Type B pancreatic cell (in vitro differentiated cells): ENCODE measurements at places on chromosomes 3 and 15. TPM values are rescaled to one million over a fixed set of nuclear protein-coding genes. Genes with fewer than 3 reads are reported as not detected.
A peak's percentile ranks its signal among the peaks of the same experiment; 100 is the strongest.

- no peak for DNase-seq
These were observed 97.1 kb downstream of the CEMIP start for GRCh38 chr15:80876348-80876674.

DNA sequence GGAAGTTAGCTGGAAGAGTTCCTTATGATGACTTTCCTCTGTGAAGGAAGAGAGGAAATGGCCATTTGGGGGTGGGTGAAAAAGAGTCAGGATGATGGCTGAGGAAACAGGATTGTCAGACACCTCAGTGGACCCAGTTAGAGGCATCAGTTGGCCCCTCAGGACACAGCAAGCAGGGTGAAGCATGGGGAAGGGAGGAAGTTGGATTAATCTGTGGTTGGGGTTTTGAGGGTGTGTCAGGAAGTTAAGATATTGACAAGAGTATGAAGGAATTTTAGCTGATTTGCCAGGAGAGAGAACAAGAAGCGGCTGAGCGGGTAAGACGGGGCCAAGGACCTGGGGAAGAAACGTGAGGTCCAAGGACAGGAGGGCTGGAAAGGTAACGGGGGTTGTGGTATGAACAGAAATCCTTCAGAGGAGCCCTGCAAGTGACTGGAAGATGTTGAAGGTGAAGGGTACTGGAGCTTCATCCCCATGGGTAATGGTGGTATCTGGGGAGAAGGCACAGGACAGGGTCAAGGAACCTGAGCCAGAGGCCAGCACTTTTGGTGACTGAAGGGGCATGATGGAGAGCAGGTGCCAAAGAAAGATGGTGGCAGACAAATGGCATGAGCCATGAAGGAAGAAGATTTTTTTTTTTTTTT, 2.7 kb downstream of the UQCC5 start:
- no peak for DNase-seq

- no peak for DNase-seq
These were observed 900.5 kb downstream of the EPHA3 start for GRCh38 chr3:90007778-90008499.

- no peak for DNase-seq
These were observed 37.1 kb downstream of the TJP1 start for GRCh38 chr15:29785136-29785535.

DNA sequence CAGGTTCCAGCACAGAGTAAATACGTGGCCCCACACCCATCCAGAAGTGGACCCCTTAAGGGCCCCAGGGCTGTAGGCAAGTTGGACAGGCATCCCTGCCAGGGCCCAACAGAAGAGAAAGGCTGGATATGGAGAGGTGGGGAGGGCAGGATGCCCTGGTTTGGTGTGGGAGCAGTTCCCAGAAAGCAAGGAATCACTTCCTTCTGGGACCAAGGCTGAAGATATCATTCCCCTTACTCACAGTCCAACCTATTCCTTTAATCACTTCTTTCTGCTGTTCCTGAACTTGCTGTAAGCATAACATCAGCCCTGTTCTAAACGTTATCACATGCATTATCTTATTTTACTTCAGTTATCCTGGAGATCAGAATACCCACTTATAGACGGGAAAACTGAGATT, 6.1 kb upstream of the MESP2 start:
- DNase-seq: no peak

DNA sequence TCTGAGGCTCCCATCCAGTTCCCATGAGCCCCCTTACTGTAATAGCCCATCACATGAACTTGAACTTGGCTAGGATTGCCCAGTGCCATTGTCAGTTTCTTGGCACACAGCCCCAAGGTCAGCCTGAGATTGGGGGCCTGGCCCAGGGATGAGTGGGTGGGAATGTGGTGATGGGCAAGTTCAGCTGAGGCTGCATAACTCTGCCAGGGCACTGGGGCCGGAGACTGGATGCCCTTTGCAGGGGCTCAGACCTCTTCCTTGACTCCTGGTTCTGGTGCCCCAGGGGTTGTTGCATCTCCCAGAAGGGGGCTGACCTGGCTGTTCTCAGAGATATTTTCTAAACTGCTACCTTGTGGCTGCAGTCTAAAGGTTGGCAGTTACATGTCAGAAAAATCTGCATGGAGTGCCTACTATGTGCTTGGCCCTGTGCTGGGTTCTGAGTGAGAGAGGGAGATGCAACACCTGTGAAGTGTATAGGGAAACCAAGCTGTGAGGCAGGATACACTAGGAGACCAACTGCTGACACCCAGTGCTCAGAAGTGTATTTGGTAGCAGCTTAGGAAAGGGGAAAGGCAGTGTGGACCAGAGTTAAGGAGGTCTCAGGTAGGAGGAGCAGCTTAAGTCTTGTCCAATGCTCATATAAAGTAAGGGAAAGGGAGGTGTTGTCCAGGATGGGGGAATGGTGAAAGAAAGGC, 74.8 kb upstream of the PRR23C start:
- peak; percentile 22 for DNase-seq

- no peak for DNase-seq
These were observed 39.4 kb downstream of the ACP3 start for GRCh38 chr3:132356568-132356967.

- DNase-seq: no peak
These were observed 51.4 kb downstream of the FHIT start for GRCh38 chr3:61199843-61200242.

DNA sequence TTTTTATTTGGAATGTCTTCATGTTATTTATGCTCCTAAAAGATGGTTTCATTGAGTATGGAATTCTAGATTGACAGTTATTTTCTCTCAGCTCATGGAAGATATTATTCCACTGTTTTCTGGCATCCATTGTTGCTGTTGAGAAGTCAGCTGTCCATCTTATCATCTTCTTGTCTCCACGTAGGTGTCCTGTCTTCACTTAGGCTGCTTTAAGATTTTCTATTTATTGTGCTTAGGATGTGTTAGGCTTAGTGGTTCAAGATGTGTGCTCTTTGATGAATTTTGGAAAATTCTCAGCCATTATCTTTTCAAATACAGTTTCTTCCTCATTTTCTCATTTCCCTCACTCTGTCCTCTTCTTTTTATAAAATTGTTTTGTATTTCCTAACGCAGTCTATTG, 52.0 kb downstream of the SNRK start:
- no peak for DNase-seq

GRCh38 chr3:118912188-118912587, 122.5 kb downstream of the IGSF11 start:
- no peak for DNase-seq

GRCh38 chr15:90883976-90884718, at the start of gene FES:
Gene FES (plus strand): TSS chr15:90884504. CDS start chr15:90885046, 542 bp downstream.
- DNase-seq: peak; percentile 68

DNA sequence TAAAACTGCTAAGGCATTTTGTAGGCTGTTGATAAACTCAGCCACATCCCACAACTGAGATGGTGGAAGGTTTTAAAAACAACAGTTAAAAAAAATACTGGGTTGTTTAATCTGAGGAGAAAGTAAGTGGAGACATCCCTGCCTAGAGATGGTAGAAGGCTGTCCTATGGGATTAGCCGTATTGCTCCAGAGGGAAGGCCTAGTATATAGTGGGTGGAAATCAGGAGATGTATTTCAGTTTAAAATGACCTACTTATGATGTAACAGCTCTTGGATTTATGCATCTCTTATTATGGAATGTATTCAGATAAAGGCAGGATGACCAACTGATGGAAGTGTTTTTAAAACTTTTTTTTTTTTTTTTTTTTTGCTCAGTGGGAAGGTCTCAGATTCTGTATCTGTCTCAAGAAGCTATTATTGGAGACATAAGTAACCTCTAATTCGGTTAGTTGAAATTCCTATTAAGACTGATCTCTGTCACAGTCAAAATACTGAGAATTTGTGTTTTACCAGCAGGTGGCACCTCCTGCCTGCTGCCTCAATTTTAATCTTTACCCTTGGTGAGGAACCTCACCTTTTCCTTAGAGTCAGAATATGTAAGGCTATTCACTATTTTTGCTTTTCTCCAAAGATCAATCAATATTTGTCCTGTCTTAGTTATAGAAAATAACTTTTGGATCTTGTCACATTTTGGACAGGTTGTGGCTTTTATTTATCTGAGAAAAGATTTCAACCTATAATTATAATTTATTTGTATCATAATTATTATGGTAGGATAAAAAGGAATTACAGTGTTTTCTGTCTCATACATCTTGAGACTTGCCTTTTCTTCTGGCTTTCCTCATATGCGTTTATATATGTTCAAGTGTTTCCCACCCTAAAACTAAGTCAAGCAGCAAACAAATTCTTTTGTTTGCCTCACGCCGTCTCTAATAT, 63.0 kb downstream of the VPS8 start:
- no peak for DNase-seq

- no peak for DNase-seq
These were observed 7.9 kb upstream of the DOCK3 start for GRCh38 chr3:50666837-50667236.

DNA sequence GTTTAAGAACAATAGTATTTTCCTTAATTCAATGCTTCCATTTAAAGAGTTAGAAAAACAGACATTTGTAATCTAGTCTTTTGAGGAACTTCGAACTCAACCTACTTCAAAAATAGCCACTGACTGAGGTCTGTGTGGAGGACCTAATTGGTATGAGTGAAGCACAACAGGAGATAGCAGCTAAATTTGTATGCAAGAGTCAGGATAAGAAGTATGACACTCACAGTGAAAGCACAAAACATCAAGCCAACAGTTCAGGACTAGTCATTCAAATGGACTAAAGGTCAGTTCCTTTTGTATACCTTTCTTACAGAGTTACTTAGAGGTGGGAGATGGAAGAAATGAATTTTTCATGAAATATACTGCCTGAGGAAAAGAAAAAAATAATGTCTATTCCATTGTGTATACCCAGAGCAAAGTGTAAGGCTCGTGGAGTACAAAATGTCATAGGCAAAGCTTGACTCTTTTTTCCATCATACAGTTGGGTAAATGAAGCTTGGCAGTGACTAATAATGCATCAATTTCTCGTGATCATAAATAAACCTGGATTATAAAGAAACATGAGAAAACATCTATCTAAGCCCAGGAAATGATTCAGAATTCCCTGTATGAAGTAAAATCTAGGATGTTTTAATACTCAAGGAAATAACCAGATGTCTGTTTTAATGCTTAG, 1005.2 kb upstream of the CADM2 start:
- no peak for DNase-seq

- no peak for DNase-seq
These were observed 38.6 kb upstream of the APH1B start for GRCh38 chr15:63238796-63239195.

- DNase-seq: no peak
These were observed 15.3 kb downstream of the ZBTB47 start for GRCh38 chr3:42668793-42669217.

GRCh38 chr15:83365370-83365938, 81.0 kb upstream of the BNC1 start:
- DNase-seq: no peak

- DNase-seq: no peak
These were observed 66.2 kb downstream of the C3orf80 start for GRCh38 chr3:160291290-160291908.

DNA sequence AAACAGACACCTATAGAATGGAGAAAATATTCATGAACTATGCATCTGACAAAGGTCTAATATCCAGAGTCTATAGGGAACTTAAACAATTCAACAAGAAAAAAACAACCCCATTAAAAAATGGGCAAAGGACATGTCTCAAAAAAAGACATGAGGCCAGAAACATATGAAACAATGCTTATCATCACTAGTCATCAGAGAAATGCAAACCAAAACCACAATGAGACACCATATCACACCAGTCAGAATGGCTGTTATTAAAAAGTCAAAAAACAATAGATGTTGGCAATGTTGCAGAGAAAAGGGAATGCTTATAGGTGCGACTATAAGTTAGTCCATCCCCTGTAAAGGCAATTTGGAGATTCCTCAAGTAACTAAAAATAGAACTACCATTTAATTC, 11.4 kb upstream of the HDGFL3 start:
- DNase-seq: no peak

DNA sequence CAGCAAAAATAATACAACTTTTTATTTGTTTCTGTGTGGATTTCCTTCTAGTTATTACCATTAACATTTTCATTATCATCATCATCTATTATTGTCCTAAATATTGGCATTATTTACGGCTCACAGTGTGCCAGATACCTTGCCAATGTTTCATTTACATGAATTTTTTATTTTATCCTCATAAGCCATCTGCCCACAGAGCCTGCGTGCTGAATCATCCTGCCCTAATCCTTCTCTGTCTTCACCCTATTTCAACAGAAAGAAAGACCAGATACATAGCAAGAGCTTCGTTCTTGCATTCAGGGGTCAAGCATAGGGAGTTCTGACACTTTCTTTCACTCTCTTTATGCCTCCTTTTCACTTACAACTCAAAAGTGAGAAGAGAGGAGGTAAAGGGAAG, 82.0 kb downstream of the KCNMB2 start:
- no peak for DNase-seq

- no peak for DNase-seq
These were observed 29.5 kb downstream of the AGTR1 start for GRCh38 chr3:148727231-148727630.

DNA sequence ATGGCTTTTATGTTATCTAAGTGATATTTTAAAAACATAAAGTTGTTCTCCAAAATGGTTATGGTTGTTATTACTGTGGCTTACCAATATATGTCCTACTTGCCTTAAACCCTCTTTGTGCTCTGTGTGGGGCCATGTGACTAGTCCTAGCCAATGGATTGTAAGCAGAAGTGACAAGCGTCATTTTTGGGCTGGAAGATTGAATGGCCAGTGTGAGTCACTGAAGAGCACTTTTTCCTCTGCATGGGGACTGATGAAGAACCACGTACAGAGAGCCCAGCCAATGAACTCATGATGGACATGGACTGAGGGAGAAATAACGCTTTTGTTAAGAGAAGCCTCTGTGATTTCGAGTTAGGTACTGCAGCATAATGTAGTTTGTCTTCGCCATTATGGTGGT, 332.7 kb downstream of the EDEM1 start:
- DNase-seq: no peak

DNA sequence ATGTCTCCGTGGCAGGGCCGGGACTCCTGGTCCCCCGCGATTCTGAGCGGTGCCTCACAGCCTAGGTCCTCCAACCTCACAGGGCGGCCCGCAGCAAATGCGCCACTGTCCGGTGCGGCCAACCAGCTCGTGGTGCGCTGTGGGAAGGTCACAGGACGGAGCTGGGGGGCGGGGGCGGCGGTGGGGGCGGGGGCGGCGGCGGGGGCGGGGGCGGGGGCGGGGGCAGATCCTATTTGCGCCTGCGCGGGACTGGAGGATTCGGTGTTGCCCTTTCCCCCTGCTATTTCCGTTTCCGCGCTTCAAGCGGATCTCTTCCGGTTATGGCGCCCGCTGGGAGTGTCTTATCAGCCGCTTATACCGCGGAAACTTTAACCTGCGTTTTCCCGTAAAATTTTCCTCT, 106.7 kb upstream of the SNRPN start:
- no peak for DNase-seq

GRCh38 chr3:26682406-26682805, 59.8 kb downstream of the LRRC3B start:
- DNase-seq: no peak

- DNase-seq: no peak
These were observed 47.6 kb downstream of the EFHB start for GRCh38 chr3:19886404-19886803.

SCAMP2 gene
- 58.0 and 100 TPM in 2 replicates for total RNA-seq

CLPX gene
- total RNA-seq: 52.1 and 55.1 TPM in 2 replicates

ITIH1 gene
- total RNA-seq: 8.0 and 12.2 TPM in 2 replicates

MED12L gene
- 3.2 and 6.4 TPM in 2 replicates for total RNA-seq

CA12 gene
- 4.7 and 5.5 TPM in 2 replicates for total RNA-seq

ALDH1A3 gene
- total RNA-seq: 13.0 and 14.4 TPM in 2 replicates

FETUB gene
- total RNA-seq: not detected in 2 replicates

RBM5 gene
- 170 and 244 TPM in 2 replicates for total RNA-seq

CDHR4 gene
- 0.29 TPM in 1 of 2 replicates, not detected in the other for total RNA-seq
